SW 1271 (cell line): ENCODE measurements at places on chromosomes 13 and 19.

DNA sequence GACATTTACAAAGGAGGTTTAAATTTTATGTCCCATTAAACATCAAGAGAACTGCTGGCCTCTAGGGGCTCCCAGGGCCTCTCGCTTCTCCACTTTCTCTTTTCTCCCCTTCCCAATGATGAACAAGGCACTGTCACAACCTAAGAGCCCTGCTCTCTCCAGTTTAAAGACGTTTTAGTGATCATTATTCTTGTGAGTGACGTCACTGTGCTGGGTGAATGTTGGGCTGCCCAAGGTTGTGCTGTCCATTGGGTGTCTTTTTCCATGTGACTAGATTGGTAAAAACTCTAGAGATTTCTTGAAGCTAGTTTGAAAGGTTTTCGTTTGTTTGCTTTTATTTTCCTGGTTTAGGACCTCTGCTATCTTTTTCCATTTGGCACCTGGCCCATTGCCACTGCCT, 602.6 kb downstream of the PCDH9 start:
- DNase-seq = no peak

GRCh38 chr13:48233889-48234488, 983 bp downstream of the ITM2B start:
- DNase-seq = no peak

DNA sequence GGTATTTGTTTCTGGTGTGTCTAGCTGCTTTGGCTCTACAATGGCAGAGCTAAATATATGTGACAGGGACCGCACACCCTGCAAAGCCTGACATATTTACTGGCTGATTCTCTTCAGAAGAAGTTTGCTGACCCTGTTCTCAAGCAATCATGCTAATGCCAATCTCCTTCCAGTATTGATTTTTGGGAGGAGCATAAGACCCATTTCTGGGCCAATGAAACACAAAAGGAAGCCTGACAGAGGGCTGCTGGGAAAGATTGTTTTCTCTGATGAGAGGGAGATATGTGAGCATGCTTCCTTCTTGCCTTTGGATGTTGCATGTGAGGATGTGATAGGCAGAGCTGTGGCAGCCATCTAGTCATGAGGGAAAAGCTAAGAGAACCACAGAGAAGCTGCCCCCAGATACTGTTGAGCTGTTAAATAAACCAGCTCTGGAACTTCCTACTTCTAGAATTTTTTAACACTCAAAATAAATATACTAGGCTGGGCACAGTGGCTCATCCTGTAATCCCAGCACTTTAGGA, 31.4 kb upstream of the TPTE2 start:
- DNase-seq = no peak

DNA sequence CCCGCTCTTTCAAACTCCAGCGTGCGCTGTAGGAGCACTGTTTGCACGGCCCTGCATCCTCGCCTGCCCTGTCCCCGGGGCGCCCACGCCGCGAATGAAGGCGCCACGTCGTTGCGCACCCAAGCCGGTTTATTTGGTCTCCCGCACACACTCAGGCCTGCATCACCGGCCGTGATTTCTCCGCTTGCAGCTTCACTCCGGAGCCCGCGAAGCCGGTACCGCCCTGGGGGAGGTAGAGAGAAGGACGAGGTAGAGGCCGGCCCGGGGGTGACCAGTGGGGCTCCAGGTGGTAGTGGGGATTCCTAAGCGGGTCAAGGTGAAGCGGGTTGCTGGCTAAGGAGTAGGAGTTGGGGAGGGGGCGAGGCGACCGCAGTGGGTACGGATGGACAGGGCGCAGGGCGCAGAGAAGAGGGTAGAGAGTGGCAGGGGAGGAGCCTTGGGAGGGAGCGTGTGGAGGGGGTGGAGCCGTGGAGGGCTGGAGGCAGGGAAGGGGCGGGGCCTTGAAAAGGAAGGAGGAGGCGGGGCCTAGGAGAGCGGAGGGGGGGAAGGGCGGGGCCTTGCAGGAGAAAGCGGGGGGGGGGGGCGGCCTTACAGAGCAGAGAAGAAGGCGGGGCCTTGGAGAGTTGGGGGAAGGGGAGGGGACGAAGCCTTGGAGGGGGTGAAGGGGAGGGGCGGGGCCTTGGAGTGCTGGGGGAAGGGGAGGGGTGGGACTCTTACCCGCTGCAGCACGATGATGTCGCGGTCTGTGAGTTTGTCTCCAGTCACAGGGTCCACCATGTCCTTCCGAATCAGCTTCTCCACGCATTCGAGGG, 24.6 kb downstream of the NOSIP start:
- DNase-seq = peak; percentile 6

DNA sequence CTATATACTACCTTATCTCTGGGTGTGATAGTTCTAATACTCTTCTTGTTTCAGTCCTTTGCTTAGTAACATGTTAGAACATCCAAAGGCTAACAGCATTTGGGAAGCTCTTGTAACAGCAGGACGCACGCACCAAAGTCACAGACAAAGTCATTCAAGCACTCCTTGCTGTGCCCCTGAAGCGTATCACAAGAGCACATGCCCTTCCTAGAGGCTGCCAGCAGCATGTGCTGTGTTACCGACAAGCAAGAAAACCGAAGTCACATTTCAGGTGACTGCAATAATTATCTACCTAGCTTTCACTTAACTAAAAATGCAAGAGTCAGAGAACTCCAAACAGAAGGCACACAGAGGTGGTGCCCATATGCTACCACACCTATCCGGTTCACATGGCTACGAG, 194.1 kb downstream of the KLF12 start:
- no peak for DNase-seq

- no peak for DNase-seq
Observed at GRCh38 chr19:48913114-48913889, 13.2 kb downstream of the NUCB1 start.
